ENCODE measurements at places on chromosomes 6 and 20.

- no peak overlapping the region for H3K27ac ChIP-seq
- H3K4me3 ChIP-seq = no peak overlapping the region
- no peaks in the 10 kb centered on the region for H3K36me3 ChIP-seq
- no peaks in the 10 kb centered on the region for H3K27me3 ChIP-seq
- DNase-seq = no peak
- H3K4me1 ChIP-seq = no peaks in the 10 kb centered on the region
Observed at GRCh38 chr6:39249278-39249677, 20.0 kb upstream of the KCNK5 start.

GRCh38 chr6:2695454-2696095 is 55.1 kb downstream of the MYLK4 start:
- DNase-seq = no peak
- no peak overlapping the region for H3K4me3 ChIP-seq
- H3K4me1 ChIP-seq = no peaks in the 10 kb centered on the region
- H3K27ac ChIP-seq = no peak overlapping the region

- H3K36me3 ChIP-seq = no peaks in the 10 kb centered on the region
- no peaks in the 10 kb centered on the region for H3K4me1 ChIP-seq
- H3K4me3 ChIP-seq = no peak overlapping the region
- no peak overlapping the region for H3K27ac ChIP-seq
- H3K27me3 ChIP-seq = no peaks in the 10 kb centered on the region
- no peak for DNase-seq
Observed at GRCh38 chr6:11374036-11375010, 141.9 kb upstream of the NEDD9 start.

- no peaks in the 10 kb centered on the region for H3K36me3 ChIP-seq
- no peaks in the 10 kb centered on the region for H3K4me1 ChIP-seq
- H3K4me3 ChIP-seq = no peak overlapping the region
- DNase-seq = no peak
- no peak overlapping the region for H3K27ac ChIP-seq
Observed at GRCh38 chr20:5859608-5860007, 90.7 kb downstream of the TRMT6 start.

GRCh38 chr6:106417572-106418147 is 57.1 kb downstream of the CRYBG1 start:
- H3K27me3 ChIP-seq = no peaks in the 10 kb centered on the region
- no peaks in the 10 kb centered on the region for H3K4me1 ChIP-seq
- no peaks in the 10 kb centered on the region for H3K36me3 ChIP-seq
- DNase-seq = no peak
- H3K27ac ChIP-seq = no peak overlapping the region

DNA sequence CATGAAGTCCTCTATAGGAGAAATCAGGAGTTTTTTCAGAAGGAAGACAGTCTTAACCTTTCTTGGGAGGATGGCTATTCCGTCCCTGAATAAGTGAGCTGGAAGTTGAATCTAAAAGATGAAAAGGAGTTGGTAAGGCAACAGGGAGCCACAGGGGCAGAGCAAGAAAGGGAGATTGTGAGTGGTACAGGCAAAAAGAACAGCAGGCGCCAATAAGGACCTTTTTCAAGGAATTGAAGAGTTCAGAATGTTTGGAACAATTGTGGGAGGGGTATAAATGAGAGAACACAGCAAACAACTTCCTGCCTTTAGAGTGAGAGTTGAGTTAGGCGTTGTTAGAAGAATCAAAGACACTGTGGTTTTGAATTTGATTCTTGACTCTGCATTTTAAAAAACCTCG is 1003.7 kb downstream of the EPHA7 start:
- H3K4me1 ChIP-seq = no peaks in the 10 kb centered on the region
- H3K27me3 ChIP-seq = no peaks in the 10 kb centered on the region
- no peak overlapping the region for H3K27ac ChIP-seq
- H3K36me3 ChIP-seq = no peaks in the 10 kb centered on the region

DNA sequence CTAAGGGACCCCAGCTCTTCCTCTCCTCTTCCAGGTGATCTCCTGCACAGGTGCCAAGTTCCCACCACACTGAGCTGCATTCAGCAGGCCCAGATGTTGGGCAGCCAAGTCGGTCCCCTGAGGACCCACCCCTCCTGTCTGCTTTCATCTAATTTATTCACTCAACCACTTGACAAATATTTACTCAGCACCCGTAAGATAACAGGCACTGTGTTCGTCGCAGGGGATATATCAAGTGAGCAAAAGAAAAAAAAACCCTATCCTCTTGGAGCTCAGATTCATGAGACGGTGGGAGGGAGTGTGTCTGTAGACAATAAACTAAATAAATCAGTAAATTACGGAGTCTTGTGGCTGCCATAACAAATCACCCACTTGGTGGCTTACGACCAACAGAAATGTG is 143.6 kb downstream of the MRPL14 start:
- H3K36me3 ChIP-seq = no peaks in the 10 kb centered on the region
- H3K4me3 ChIP-seq = no peak overlapping the region
- no peak for DNase-seq
- H3K27me3 ChIP-seq = no peaks in the 10 kb centered on the region

GRCh38 chr6:152432758-152433157 is 204.4 kb downstream of the SYNE1 start:
- H3K27ac ChIP-seq = no peak overlapping the region
- no peaks in the 10 kb centered on the region for H3K4me1 ChIP-seq
- no peaks in the 10 kb centered on the region for H3K27me3 ChIP-seq
- DNase-seq = no peak
